SK-N-MC (cell line): ENCODE measurements at places on chromosomes 13 and 19.

DNA sequence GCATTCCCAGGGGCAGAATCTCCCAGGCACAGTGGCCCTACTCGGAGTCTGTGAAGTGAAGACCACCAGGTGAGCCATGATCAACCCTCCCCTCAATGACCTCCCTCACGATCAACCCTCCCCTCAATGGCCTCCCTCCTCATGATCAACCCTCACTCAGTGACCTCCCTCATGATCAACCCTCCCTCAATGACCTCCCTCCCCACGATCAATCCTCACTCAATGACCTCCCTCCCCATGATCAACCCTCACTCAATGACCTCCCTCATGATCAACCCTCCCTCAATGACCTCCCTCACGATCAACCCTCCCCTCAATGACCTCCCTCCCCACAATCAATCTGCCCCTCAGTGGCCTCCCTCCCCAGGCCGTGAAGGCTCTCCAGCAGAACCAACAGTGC is 32.1 kb downstream of the SBNO2 start:
- DNase-seq: no peak

GRCh38 chr13:61149331-61149730 is 266.3 kb downstream of the PCDH20 start:
- no peak for DNase-seq

DNA sequence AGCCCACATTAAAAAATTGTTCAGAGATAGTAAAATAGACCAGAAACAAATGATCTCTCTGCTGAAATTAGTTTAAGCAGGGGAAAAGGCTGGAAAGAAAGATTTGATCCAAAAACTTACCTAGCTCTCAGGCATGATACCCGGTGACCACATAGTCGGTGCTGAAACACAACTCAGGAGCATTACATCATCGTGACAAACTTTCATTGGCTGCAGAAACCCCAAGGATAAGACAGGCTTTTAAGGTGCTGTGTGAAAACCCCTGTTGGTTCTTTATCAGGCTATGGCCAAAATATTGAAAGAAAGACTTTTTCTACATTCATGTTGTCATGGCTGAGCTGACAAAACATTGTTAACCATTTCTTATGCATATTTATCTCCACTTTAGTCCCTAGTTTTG is 171.7 kb upstream of the KLF12 start:
- no peak for DNase-seq

DNA sequence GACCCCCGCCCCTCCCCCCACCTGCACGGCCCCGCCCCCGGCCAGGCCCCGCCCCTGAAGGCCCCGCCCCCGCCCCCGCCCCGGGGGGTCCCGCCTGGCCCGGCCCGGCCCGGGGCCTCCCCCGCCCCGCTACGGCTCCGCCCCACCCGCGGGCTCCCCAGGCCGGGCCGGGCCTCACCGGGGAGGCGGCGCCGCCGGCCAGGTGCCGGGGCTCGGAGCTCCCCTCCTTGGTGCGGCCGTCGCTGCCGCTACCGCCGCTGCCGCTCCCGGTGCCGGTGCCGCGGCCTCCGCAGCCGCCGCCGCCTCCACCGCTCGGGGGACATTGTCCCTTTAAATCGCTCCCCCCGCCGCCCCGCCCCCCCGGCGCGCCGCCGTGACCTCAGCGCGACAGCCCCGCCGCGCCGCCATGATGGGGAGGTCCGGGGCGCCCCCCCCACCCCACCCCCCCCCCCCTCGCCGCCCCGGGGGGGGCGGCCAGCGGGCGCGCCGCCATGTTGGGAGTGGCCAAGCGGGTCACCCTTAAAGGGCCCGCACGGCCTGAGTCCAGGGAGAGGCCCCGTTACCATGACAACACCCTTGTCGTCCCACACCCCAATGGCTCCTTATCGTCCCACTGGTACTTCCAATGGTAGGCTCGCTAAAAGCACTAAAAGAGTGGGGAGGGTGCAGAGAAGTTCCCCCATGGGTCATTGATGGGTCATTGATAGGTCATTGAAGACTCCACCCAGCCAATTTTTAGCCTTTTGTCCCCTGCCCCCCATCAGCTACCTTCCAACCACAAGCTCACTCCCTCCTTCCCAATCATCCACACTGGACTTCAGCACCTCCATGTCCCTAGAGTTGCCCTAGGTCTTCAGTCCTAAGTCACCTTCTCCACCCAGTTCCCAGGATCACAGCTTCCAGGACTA is at the start of gene WIZ:
Gene WIZ (minus strand): TSS at position 337 of the 908 bp plus-strand sequence. CDS start 1,649 bp downstream, outside the sequence.
- no peak for DNase-seq

GRCh38 chr13:105377452-105377851 is 1158.0 kb downstream of the EFNB2 start:
- no peak for DNase-seq
